ENCODE measurements at places on chromosomes 5 and 9. TPM values are rescaled to one million over a fixed set of nuclear protein-coding genes. Genes with fewer than 3 reads are reported as not detected.

DNA sequence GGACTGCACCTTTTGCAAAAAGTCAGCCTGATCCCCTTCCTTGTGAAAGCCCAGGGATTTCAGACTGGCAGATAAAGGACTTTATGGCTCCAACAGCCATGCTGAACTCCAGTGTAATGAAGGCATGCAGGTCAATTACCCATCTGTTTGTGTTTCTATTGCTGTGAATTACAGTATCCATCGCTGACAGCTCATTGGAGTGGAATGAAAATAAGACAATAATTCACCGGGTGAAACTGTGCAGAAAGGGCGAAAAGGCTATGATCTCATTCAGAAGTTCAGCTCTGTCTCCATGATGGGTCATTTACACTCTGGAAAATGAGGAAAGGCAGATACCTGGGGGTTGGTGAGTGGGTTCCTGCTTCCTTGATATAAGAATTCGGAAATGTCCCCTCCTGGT lies 148.0 kb downstream of the BRINP1 start:
- no peaks in the 10 kb centered on the region for H3K27me3 ChIP-seq
- no peak overlapping the region for H3K4me3 ChIP-seq
- no peak overlapping the region for H3K27ac ChIP-seq
- H3K4me1 ChIP-seq = no peaks in the 10 kb centered on the region
- no peak for DNase-seq
- no peaks in the 10 kb centered on the region for H3K36me3 ChIP-seq

DNA sequence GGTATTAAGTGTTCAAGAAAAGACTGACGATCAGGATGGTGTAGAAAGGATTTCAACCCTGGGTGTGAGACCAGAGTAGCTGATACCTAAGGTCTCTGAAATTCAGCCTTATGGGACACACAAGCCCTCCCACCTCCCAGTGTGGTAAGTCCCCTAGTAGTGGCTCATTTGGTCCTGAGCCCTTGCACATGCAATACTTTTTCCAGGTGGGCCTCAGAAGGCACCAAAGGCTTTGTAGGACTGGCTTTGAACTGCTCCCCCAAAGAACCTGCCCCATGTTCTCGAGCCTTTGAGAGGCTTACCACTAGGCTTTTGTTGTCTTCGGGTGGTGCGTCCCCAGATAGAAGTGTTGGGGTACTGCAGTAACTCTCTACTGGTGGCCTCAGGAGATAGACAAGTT lies 803 bp downstream of the GARIN3 start:
- no peaks in the 10 kb centered on the region for H3K4me1 ChIP-seq
- no peak overlapping the region for H3K27ac ChIP-seq
- H3K27me3 ChIP-seq = peaks cover 5% of the 10 kb centered on the region
- H3K36me3 ChIP-seq = no peaks in the 10 kb centered on the region

GRCh38 chr5:132477784-132478365 lies 12.7 kb downstream of the IRF1 start:
- H3K4me1 ChIP-seq = peaks cover 77% of the 10 kb centered on the region
- peak overlapping the region; percentile 78 for H3K27ac ChIP-seq
- no peak overlapping the region for H3K4me3 ChIP-seq
- no peaks in the 10 kb centered on the region for H3K27me3 ChIP-seq

- no peaks in the 10 kb centered on the region for H3K27me3 ChIP-seq
- H3K36me3 ChIP-seq = no peaks in the 10 kb centered on the region
- no peak for DNase-seq
- H3K27ac ChIP-seq = no peak overlapping the region
Observed at GRCh38 chr5:120808135-120808534, 344.0 kb downstream of the PRR16 start.

SELENOP gene
- total RNA-seq = 323 TPM

DNA sequence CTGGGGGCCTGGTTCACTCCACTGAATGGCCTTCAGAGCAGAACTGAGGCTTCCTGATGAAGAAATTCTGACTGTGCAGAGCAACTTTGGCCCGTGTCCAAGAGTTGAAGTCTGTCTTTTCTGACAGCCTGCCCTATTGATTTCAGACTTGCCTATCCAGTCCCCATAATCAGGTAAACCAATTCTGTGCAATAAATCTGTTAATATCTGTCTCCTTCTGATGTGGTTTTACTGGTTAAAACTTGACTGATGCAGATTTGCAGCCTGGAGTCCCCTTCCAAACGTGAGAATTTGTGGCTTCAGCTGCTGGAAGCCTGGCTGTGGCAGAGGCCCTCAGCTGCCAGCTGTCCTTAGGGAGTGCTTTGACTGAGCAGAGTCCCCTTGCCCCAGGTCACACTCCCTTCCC lies 283.9 kb upstream of the ANKRD55 start:
- H3K4me3 ChIP-seq = no peak overlapping the region
- DNase-seq = peak; percentile 35
- H3K4me1 ChIP-seq = peaks cover 17% of the 10 kb centered on the region
- H3K36me3 ChIP-seq = no peaks in the 10 kb centered on the region

SNCAIP gene
- total RNA-seq = 2.9 TPM

MRPL36 gene
- total RNA-seq = 63.5 TPM

DOK3 gene
- total RNA-seq = 2.7 TPM

WDR70 gene
- 13.3 TPM for total RNA-seq

DNA sequence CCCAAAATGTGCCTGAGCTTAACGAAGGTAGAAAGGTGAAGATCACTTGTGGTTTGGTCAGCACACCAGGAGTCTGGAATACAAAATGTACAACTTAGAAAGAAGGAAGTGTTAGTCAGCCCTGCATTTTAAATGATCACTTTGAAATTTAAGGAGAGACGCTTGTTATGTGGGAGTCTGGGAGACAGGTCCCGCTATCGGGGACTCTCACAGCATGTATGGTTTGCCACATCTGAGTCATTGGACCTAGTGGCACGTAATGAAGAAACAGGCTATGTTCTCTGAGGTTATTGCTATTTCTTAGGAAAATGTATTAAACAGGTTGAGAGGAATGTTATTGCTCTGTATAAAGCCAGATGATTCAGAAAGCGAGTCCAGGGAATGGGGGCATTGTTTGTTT lies 2362.5 kb upstream of the WWC1 start:
- H3K36me3 ChIP-seq = no peaks in the 10 kb centered on the region
- H3K27me3 ChIP-seq = no peaks in the 10 kb centered on the region
- no peaks in the 10 kb centered on the region for H3K4me1 ChIP-seq
- no peak overlapping the region for H3K4me3 ChIP-seq

PCDHB16 gene
- 1.3 TPM for total RNA-seq

SUSD3 gene
- 0.44 TPM for total RNA-seq

IRX1 gene
- total RNA-seq = 0.16 TPM

DNA sequence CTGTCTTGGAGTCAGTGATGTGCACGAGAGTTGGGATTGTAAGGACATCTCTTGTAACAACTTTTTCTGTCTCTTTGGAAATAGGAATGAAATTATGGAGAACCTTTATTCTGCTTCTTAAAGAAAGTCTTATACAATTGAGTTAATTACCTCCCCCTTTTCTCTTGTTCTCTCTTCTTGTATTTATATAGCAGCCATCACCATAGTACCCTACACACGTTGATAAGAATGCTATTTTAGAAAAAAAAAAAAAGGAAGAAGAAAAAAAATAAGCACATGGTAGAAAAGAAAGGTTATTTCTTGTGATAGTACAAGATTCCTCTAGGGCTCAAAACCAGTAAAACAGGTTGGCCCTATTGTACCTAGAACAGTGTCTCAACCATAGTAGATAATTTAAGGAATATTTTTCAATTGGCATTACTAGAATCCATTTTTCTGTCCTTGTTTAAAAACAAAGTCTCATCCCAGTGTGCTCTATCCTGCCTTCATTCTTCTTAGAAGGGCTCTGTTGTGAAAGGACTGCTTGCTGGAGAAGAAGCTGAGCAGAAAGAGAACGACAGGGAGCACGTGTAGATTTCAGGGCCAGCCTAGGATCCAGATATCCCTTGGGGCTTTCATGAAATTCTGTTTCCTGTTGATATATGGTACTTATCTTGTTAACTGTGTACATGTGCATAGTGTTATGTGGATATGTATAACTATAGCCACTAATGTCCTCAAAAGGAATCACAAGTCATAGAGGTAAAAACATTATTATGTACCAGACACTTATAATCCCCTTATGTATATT lies 392.3 kb upstream of the MEF2C start:
- no peak for DNase-seq
- no peaks in the 10 kb centered on the region for H3K27me3 ChIP-seq
- H3K4me3 ChIP-seq = no peak overlapping the region

- H3K36me3 ChIP-seq = peaks cover 16% of the 10 kb centered on the region
- no peak overlapping the region for H3K27ac ChIP-seq
- H3K4me1 ChIP-seq = no peaks in the 10 kb centered on the region
- DNase-seq = no peak
Observed at GRCh38 chr9:106981396-106982287, 118.7 kb downstream of the ZNF462 start.

OBP2B gene
- total RNA-seq = not detected

ZNF483 gene
- total RNA-seq = 11.6 TPM

- H3K27ac ChIP-seq = no peak overlapping the region
- no peak overlapping the region for H3K4me3 ChIP-seq
- H3K36me3 ChIP-seq = no peaks in the 10 kb centered on the region
- DNase-seq = peak; percentile 47
Observed at GRCh38 chr9:36765468-36766341, 193.0 kb downstream of the MELK start.

DNA sequence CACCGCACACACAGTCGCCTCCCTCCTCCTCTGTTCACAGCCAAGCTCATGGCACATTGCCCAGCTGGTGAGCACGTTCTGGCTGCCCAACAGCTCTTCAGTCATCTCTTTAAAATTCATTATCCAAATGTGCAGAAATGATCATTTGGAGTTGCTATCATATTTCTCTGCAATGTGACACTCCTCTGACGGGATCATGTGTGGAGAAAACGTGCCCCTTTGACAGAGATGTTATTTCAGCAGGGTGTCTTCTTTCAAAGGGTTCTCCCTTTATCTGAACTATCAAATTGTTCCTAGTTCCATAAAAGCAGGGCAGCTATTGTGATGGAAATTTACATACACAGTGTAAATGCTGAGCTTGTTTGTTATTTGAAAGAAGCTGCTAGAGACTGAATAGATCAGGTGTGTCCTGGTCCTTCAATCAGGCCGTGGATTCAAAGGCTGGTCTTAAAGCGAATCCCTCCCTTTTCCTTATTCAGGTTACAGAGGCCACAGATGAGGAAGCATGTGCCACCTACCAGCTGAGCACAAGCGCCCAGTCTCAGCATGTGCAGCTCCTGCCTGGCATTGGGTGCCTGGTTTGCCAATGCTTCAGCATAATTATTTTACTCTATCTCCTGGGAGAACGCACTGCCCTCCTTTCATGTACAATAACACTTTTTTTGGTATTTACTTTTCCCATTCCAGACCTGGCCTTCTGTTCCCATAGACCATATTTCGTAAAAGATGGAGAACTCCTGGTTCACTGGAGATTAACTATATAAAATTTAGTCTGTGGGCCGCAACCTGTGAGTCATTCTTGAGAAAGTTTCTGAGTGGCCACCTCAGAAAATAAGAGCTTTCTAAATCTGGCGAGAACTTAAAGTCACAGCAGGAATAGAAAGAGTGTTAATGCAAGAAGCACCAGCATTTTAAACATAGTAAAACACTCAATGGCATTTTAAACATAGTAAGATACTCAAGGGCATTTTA lies 433.7 kb downstream of the ENC1 start:
- no peaks in the 10 kb centered on the region for H3K36me3 ChIP-seq
- no peaks in the 10 kb centered on the region for H3K27me3 ChIP-seq
- DNase-seq = peak; percentile 36
- H3K27ac ChIP-seq = no peak overlapping the region
- peaks cover 7% of the 10 kb centered on the region for H3K4me1 ChIP-seq

GRCh38 chr5:152546493-152546892 lies 141.4 kb upstream of the NMUR2 start:
- no peak overlapping the region for H3K4me3 ChIP-seq
- H3K27me3 ChIP-seq = no peaks in the 10 kb centered on the region
- no peaks in the 10 kb centered on the region for H3K4me1 ChIP-seq
- DNase-seq = no peak
- H3K27ac ChIP-seq = no peak overlapping the region

DNA sequence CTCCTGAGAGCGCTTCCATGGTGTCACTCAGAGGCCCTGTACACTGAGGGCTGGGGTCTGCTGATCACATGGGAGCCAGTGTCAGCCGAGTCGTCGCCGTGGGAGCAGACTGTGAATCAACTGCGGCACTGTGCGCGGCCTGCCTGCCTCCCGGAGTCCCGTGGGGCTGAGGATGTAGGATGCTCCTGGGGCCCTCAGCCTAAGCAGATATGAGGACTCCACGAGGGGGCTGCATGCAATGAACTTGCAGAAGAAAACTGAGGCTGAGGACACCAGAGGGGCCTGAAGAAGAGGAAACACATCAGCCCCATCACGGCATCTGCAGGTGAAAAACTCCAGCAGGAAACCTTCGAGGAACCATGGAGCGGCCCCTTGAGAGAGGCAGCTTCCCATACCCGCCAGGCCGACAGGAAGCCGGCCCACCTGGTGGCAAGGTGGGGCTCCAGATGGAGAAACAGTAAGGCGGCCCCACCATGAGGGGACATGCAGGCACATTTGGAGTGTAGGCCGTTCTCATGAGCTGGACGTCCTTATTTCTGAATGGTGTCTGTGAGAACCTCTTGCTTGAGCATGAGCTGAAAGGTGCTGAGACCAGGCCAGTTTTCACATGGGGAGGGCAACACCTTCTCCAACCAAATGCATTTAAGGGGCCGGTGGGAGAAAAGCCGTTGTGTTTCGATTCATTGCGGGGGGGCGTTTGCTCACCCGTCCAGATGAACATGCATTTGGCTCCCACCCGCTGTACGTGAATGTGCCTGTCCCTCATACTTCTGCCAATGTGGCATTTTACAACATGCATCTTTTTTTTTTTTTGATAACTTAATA lies 35.2 kb upstream of the ADAMTS2 start:
- DNase-seq = no peak
- H3K27me3 ChIP-seq = no peaks in the 10 kb centered on the region
- no peaks in the 10 kb centered on the region for H3K4me1 ChIP-seq
- H3K36me3 ChIP-seq = no peaks in the 10 kb centered on the region

DNA sequence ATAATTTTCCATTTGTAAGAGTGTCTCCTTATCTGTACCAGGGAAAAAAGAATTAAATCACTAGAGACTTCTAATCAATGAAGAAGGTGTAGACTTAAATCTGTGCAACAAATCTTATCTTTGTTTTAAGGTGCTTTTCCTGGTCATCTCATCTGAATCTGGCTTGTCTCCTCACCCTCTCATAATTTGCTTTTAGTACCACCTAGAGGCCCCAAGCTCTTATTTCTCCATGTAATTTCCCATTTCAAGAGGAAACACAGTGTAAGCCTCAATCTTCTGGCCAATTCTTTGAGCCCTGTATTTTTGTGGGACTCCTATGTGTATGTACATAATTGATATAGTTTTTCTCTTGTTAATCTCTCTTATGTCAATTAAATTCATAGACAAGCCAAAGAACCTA lies 1975.3 kb upstream of the CDH6 start:
- DNase-seq = no peak
- H3K27ac ChIP-seq = no peak overlapping the region
- no peaks in the 10 kb centered on the region for H3K27me3 ChIP-seq
- no peak overlapping the region for H3K4me3 ChIP-seq
- H3K4me1 ChIP-seq = no peaks in the 10 kb centered on the region

SHISAL2B gene
- total RNA-seq = not detected

All from heart left ventricle (tissue), 16 donors.